HFFc6 (cell line): ENCODE measurements at places on chromosomes 1 and 21. TPM values are rescaled to one million over a fixed set of nuclear protein-coding genes. Genes with fewer than 3 reads are reported as not detected.

DNA sequence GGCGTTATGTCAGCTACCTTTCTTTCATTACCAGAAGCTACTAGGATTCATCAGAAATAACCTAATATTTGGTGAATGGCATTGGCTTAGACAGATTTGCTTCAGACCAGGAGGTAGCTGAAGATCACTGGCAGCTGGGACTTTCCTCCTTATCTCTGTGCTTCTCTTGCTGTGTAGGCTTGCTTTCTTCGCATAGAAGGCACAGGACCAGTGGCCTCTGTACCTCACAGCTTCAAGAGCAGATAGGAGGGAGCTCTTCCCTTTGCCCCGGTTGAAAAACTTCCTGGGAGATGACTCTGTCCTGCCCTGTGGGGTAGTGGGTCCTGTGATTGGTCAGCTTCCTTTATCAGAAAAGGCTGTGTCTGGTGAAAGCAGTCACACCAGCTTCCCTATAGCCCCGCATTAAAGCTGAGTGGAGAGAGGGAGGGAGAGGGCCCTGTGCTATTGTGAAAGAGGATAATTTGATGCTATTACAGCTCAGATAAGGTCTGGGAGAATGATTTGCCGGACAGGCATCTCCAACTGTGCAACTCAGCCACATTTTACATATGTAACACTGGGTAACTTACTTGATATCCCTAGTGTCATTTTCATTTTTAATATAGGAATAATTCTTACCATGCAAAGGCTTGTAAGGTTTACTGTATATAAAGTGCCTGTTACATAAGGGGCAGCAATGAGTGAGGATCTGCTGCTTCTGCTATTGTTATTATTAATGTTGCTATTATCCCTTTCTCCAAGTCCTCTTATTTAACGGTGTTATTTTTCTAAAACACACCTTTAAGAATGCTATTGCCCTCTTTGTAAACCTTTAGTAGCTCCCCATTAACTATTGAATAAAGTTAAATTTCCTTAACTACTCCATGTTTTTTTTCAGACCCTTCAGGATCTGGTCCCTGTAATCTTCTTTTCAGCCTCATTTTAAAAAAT, 31.6 kb downstream of the OSBPL9 start:
- peak; percentile 69 for DNase-seq

DNA sequence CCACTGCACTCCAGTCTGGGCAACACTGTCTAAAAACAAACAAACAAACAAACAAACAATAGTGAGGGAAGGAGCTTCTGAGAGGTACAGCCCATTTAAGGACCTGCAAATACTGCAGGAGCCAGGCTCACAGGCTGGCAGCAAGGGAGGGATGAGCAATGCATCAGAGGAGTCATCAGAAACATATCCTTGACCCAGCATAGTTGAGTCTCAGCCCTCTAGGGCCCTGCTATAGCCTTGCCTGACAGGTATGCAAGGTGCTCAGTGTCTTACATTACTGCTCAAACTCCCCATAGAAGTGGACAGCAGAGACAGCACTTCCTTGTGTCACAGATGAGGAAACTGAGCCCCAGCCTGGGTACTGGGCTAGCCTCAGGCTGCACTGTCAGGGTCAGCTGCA, 7.3 kb upstream of the TTC4 start:
- no peak for DNase-seq

GRCh38 chr21:18940791-18941190, 537.2 kb upstream of the TMPRSS15 start:
- no peak for DNase-seq

DNA sequence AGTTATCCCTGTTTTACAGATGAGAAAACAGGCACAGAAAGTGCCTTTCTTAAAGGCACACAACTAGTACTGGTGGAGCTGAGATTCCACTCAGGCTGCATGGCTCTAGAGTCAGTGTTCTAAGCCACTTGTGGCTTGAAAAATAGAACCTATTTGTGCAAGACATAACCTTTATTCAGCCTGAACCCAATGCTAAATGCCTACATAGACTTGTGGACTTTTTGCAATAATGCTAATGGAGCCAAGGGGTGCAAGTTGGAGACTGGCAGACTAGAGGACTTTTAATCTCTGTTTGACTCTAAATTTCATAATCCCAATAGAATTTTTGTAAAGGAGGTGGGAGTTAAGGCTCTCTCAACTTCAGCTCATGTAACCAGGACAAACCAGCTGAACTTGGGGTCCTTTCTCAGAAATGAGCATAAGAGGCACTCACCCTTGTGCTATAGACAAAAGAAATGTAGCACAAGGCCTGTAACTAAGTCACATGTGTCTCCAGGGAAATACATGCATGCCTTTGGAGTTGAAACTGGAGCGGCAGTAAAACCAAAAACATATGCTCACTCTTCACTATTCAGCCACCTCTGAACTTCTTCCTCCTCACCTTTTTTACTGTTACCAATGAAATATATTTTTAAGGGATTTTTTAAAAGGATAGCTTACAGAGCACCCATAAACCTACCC, 43.0 kb upstream of the AK4 start:
- DNase-seq: no peak

DNA sequence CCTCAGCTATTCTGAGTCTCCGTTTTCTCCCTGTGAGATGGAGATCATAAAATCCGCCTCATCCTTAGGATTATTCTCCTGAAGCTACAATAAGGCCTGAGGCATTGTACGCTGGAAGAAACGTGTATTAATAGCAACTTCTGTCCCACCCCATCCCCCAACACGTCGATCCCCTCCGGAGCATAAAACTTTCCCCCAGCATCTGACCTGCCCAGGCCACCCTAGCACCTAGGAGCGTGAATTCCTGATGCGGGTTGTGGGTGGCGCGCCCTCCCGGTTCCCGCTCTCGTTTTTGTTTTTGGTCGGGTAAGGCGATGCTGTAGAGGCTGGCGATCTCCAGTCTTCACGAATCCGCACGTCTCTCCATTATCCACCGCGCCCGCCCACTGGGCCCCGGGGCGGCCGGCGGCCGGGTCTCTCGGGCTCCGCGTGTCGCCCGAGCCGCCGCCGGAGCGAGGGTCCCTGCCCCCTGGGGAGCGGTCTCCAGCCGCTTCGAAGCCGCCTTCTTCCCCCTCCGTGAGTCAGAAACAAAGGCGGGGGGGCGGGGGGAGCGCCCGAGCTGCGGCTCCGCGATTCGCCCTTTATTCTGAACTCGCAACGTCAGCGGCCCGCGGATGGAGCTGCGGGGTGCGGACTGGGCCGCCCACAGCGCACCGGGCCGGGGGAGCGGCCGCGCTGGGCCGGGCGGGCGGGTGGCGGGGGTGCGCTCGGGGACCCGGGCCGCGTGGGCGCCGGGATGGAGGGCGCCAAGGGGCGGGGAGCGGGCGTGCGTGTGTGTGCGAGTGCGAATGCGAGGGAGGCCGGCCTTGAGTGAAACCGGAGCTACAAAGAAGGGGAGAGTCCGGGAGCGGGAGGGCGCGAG, at the start of gene PLEKHO1:
Gene PLEKHO1 (plus strand): TSS at position 646 of the 862 bp plus-strand sequence. CDS start 342 bp downstream, outside the sequence.
- DNase-seq: peak; percentile 63

- no peak for DNase-seq
Measured at GRCh38 chr1:189628857-189629256, 848.8 kb downstream of the BRINP3 start.

- DNase-seq: peak; percentile 55
Measured at GRCh38 chr1:98157524-98158313, 236.9 kb upstream of the DPYD start.

GRCh38 chr21:37746849-37747248, 169.4 kb downstream of the KCNJ6 start:
- no peak for DNase-seq

GRCh38 chr1:77514921-77515776, 167.3 kb downstream of the ZZZ3 start:
- DNase-seq: peak; percentile 81

The KIRREL1 gene
- total RNA-seq: 108 to 109 TPM (median 108 TPM) in 3 replicates

The VANGL2 gene
- total RNA-seq: not detected in 3 replicates

The BTBD19 gene
- 14.4 to 22.1 TPM (median 18.6 TPM) in 3 replicates for total RNA-seq
